Activated CD8-positive, alpha-beta memory T cell treated with anti-CD3 and anti-CD28 coated beads for 1 hour (primary cell): ENCODE measurements at places on chromosomes 1 and 21.

GRCh38 chr1:232383455-232384123, 246.3 kb downstream of the SIPA1L2 start:
- no peak for DNase-seq

DNA sequence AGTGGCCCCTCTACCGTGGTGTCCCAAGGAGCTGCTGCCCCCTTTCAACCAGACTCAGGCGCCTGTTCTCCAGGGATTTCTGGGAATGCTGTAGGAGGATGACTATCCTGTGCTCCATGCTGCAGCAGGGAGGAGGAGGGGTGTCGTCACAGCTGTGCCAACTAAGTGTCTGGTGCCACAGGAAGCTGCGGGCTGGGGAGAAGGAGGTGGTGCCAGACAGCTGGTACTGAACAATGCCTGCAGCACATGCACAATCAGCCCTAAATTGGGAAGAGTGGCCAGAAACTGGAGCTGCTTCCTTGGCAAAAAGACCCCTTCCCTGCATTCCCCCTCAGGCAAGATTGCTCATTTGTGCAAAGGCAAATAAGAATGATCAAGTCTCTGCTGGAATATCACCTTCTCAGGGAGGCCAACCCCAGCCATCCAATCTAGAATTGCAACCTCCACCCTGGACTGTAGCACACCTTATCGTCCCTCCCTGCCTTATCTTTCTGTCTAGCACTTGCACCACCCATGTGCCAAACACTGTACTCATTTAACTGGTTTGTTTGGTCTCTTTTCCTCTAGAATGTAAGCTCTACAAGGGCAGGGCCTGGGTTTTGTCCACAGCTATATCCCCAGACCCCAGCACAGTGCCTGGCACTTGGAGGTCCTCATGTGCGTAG, 33.3 kb downstream of the LAMB3 start:
- no peak for DNase-seq

GRCh38 chr1:22379566-22379965, 72.1 kb upstream of the ZBTB40 start:
- DNase-seq = no peak

DNA sequence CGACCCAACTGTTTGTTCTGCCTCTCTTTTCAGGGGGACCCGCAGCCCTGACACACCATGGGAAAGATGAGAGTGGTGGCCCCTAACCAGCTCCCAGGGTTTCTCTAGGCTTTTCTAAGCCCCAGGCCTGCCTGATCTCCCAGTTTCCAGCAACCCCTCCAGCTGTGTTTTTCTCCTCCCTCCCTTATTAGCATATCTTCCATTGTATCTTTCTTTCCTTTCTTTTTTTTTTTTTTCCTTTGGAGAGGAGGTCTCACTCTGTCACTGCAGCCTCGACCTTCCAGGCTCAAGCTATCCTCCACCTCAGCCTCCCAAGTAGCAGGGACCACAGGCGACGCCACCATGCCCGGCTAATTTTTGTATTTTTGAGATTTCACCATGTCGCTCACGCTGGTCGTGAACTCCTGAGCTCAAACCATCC, 1.8 kb upstream of the CERS2 start:
- DNase-seq = no peak

- DNase-seq = no peak
Measured at GRCh38 chr1:88883156-88883555, 8.2 kb downstream of the GTF2B start.

- DNase-seq = no peak
Measured at GRCh38 chr1:29062157-29062942, 61.4 kb downstream of the TMEM200B start.

DNA sequence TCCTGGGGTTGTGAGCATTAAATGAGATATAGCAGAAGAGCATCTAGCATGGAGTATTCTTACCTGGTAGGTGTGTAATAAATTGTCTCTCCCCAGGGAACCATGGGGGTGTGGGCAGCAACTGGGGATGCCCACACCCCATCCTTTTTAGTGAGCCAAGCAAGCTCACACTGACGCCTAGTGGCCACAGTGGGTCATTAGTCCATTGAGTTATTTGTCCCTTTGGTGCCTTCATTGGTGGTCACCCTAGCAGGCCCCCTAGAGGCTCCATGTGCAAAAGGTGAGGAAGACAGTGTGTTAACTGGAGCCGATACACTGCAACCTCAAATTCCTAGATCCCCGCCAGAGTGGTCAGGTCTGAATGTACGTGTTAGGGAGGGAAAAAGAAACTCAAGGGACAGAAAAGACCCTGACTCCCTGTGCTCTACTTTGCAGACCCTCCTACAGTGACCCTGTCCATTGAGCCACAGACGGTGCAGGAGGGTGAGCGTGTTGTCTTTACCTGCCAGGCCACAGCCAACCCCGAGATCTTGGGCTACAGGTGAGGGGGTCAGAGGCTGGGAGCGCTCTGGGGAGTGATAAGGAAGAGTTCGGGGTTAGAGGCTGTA, 93.3 kb upstream of the CD1D start:
- no peak for DNase-seq

DNA sequence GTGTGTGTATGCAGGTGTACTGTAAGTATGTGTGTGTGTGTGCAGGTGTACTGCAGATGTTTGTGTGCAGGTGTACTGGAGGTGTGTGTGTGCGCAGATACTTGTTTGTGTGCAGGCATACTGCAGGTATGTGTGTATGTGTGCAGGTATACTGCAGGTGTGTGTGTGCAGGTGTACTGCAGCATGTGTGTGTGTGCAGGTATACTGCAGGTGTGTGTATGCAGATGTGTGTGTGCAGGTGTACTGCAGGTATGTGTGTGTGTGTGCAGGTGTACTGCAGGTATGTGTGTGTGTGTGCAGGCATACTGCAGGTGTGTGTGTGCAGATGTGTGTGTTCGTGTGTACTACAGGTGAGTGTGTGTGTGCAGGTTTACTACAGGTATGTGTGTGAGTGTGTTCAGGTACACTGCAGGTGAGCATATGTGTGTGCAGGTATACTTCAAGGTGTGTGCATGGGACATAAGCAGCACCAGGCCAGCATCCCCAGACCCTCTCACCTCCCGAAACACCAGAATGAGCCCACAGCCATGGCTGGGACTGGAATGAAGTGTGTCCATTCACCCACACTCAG, 97.5 kb downstream of the DMRTB1 start:
- no peak for DNase-seq

- DNase-seq = no peak
Measured at GRCh38 chr1:245961137-245961540, 545.9 kb downstream of the SMYD3 start.

DNA sequence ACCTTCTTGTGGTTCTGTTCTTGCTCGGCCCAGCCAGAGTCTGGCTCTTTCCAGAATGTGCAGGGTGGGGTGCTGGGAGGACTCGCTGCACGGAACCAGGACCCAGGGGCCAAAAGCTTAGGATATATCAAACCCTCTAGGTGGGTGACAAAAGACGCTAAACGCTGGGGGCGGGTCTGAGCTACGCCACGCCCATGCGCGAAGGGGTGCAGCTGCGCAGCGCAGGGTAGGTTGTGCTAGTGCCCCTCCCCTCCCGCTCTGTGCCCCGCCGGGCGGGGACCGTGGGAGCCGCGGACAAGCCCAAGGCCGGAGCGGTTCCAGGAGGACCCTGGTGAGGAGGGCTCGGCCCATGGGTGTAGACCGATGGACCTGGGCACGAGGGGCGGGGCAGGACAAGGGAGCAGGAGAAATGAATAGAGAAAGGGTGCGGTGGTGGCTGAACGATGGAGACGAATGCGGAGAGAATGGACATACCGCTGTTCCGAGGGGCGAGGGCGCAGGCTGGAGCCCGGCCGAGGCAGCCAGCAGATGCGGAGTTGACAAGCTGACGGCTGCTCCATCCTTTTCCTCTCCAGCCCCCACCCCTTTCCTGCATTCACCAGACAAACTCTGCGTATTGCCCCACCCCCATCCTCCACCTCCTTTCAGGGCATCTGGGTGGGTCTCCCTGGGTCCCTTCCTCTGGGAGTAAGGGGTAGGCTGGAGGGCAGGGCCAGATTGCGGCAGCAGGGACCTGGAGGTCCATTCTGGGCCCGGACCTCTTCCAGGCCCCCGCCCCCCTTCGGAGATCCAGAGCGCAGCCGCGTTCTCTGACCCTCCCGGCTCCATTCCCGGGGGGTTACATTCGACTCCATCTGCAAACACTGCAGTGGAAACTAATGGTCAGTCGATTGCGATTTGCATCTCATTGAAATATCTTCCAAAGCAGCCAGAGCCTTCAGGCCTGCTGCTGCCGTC, at the start of gene RUSC1:
Gene RUSC1 (plus strand): TSS at position 234 of the 957 bp plus-strand sequence. CDS start 880 bp downstream, outside the sequence.
- peak; percentile 48 for DNase-seq

- DNase-seq = no peak
Measured at GRCh38 chr1:82260051-82260450, 459.3 kb downstream of the ADGRL2 start.

GRCh38 chr1:32249831-32250525, 1.1 kb upstream of the LCK start:
- DNase-seq = peak; percentile 57

DNA sequence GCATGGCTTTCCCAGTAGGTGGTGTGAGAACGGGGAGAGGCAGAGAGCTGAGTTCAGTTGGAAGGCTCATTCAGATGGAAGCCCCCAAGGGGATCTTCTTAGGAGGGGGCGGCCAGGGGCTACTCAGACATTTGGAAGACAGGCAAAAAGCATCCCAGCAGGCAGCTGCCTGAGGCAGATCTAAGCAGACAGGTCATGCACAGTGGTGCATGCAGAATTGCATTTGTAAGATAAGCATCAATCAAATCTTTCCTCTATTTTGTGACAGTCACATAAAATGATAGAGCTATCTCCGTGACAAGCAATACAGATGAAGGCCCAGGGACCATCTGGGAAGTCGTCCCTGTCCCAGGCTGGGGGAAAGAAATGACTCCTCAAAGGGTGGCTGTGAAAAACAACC, 3.8 kb downstream of the RAB3B start:
- DNase-seq = no peak

GRCh38 chr1:5485968-5486696, 506.1 kb downstream of the NPHP4 start:
- no peak for DNase-seq

GRCh38 chr1:85275701-85276214, 674 bp downstream of the BCL10 start:
- no peak for DNase-seq

GRCh38 chr21:42829954-42830353, 49.4 kb downstream of the WDR4 start:
- DNase-seq = no peak

DNA sequence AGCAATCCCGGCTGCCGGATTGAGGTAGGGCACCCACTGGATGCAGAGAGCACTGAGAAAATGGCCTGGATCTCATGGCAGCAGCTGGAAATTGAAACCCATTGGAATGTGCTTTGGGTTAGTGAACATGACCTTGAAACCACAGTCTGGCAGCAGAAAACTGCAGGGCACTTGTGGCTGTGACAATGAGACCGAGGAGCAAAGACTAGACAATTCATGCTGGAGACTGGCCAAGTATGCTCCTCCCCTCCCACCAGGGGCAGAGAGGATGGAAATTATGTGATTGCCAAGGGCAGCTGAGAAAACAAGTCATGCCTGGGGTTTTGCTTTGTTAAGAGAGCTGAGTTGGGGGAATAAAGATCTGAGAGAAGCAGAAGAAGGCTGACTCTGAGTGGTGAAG, 60.7 kb downstream of the ZNF697 start:
- DNase-seq = no peak

GRCh38 chr1:224273641-224274040, 56.3 kb downstream of the NVL start:
- DNase-seq = no peak

DNA sequence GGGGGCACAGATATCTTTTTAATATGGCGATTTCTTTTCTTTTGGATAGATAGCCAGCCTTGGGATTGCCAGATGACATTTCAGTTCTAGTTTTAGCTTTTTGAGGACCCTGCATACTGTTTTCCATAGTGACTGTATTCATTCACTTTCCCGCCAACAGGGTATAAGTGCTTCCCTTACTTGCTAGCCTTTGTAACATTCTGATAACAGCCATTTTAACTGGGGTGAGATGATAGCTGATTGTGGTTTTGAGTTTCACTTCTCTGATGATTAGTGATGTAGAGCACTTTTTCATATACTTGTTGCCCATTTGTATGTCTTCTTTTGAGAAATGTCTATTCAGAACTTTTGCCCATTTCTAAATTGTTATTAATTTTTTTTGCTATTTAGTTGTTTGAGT, 151.9 kb downstream of the NTPCR start:
- DNase-seq = no peak

GRCh38 chr1:45879885-45880598, 76.6 kb downstream of the MAST2 start:
- no peak for DNase-seq

DNA sequence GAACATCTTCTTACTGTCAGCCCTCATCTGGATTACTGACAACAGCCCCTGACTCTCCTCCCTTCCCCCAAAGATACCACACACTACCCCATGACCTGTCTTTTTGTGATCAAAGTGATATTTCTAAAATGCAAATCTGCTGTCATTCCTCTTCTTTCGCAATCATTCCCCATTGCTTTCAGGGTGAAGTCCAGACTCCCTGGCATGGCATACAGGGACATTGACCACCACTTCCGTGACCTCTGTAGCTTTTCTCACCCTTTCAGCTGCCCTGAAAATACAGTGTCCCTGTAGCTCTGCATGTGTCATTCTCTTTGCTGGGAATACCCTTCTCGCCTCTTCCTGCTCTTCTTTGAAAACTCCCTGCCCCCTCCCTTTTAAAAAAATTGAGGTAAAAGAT, 4.1 kb downstream of the SERINC2 start:
- no peak for DNase-seq

GRCh38 chr1:6414443-6414844, 5.3 kb downstream of the HES2 start:
- no peak for DNase-seq

DNA sequence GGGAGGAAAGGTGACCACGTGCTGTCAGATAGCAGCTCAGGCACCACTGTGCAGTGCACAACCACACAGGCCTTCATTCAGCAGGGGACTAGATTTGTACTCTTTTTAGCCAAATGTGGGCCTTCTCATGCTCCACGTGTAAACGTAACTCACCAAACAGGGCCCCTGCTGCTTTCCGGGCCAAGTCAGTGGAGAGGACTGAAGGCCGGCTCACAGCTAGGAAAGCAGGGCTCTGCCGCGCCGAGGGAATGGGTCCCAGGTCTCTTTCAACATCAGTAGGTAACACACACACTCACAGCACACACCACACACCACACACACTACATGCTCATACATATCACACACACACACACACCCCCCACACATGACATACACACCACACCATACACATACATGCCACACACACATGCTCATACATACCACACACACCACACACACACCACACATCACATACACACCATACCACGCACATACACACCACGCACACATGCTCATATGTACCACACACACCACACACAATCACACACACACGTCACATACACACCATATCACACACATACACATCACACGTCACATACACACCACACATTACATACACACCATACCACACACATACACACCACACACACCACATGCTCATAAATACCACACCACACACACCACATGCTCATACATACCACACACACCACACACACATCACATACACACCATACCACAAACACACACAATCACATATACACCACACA, 124.0 kb upstream of the ERG start:
- DNase-seq = no peak

- no peak for DNase-seq
Measured at GRCh38 chr1:18480315-18481189, at the start of gene KLHDC7A. Gene KLHDC7A, plus strand, starts transcription at chr1:18480930. Its CDS starts 52 bp downstream, at chr1:18480982.
